ENCODE measurements at places on chromosomes 1 and 21. TPM values are rescaled to one million over a fixed set of nuclear protein-coding genes. Genes with fewer than 3 reads are reported as not detected.

- DNase-seq = no peak
Measured at GRCh38 chr1:195773931-195774330, 834.3 kb downstream of the KCNT2 start.

Gene SYT6
- 0.22 TPM for total RNA-seq

GRCh38 chr1:34163792-34164731 lies 968 bp downstream of the CSMD2 start:
- DNase-seq = no peak

Gene CGN
- total RNA-seq = 0.19 TPM

Gene TMEM201
- total RNA-seq = 19.0 TPM

Gene MAP10
- 2.3 TPM for total RNA-seq

DNA sequence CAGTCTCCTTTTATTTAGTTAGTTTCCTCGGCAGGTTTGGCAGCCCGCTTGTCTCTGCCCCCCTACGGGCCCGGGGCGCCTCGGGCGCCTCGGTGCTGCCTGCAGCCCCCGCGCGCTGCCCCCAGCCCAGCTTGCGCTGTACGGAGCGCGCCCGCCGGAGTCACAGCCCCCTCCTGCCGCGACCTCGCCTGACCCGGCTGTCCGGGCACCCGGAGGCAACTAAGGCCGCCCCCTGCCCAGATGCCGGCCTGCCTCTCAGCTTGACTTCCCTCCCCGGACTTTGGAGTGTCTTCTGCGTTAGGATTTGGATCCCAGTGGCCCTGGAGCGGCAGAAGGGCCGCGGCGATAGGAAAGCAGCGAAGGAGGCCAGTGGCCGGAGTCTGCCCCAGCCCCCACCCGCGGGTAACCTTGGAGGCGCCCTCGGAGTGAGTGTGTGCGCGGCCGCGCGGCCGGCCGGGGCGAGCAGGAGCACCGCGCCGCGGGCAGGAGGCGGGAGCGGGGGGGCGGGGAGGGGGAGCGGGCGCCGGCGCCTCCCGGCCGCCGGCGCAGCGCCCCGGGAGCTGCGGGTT lies 7.6 kb downstream of the CDKN2C start:
- DNase-seq = peak; percentile 85

DNA sequence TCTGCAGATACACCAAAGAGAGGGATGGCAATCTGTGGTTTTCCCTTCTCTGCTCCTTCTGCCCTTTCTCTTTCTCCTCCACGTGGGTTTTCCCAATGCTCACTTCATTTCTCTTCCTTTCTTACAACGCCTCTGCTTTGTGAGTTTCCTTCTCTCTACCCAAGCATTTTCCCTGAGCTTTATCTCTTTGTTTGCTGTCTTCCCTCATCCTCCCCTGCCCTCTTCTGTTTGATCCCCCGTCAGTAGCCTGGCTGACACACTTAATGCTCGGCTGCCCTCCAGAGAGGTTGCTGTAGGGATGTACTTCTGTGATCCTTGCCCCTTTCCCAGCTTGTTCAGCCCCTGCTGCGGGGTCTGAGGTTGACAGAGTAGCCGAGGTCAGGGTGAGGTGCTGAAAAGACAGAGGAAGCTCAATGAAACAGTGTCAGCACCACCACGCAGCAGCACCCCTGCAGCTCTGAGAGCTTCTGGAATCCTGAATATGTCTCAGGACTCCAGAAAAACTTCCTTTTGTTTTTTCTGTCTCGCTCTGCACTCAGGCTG lies 6.0 kb downstream of the EDARADD start:
- no peak for DNase-seq

GRCh38 chr1:41536361-41536802 lies 51.9 kb upstream of the EDN2 start:
- DNase-seq = peak; percentile 78

- no peak for DNase-seq
Measured at GRCh38 chr1:91731815-91732214, 154.1 kb downstream of the TGFBR3 start.

GRCh38 chr1:8742022-8742924 lies 75.2 kb downstream of the RERE start:
- DNase-seq = no peak

GRCh38 chr1:64493831-64494230 lies 23.9 kb downstream of the CACHD1 start:
- no peak for DNase-seq

Gene AVPR1B
- total RNA-seq = not detected

- peak; percentile 81 for DNase-seq
Measured at GRCh38 chr1:203440771-203441170, 34.8 kb upstream of the PRELP start.

Gene CLCA1
- not detected for total RNA-seq

Gene TADA1
- 11.0 TPM for total RNA-seq

- no peak for DNase-seq
Measured at GRCh38 chr1:110004583-110004982, 20.0 kb downstream of the AHCYL1 start.

- DNase-seq = no peak
Measured at GRCh38 chr1:20318971-20319370, 28.3 kb downstream of the VWA5B1 start.

DNA sequence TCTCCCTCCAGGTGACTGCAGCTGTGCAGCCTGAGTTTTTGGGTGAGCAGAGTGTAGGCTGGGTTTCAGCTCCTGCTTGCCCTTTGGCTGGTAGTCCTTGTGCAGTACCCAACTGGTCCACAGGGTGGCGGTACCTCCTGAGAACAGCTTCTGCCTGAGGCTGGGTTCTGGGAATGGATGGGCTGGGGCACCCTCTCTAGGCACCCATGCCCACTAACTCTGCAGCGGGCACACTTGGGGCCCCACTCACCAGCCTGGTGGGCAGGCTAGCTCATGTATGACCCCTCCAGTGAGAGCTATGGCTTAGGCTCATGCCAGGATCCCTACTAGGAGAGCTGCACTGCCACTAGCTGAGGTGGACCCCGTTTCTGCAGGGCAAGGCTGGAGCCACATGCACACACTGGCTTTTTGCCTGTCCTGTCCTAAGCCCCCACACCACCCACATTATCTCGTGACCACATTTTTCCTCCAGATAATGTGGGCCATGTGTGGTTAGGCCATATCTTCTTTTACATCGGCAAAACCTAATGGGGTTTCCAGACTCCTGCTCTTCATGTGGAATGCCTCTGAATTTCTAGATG lies 15.5 kb upstream of the GSTM4 start:
- DNase-seq = peak; percentile 92

DNA sequence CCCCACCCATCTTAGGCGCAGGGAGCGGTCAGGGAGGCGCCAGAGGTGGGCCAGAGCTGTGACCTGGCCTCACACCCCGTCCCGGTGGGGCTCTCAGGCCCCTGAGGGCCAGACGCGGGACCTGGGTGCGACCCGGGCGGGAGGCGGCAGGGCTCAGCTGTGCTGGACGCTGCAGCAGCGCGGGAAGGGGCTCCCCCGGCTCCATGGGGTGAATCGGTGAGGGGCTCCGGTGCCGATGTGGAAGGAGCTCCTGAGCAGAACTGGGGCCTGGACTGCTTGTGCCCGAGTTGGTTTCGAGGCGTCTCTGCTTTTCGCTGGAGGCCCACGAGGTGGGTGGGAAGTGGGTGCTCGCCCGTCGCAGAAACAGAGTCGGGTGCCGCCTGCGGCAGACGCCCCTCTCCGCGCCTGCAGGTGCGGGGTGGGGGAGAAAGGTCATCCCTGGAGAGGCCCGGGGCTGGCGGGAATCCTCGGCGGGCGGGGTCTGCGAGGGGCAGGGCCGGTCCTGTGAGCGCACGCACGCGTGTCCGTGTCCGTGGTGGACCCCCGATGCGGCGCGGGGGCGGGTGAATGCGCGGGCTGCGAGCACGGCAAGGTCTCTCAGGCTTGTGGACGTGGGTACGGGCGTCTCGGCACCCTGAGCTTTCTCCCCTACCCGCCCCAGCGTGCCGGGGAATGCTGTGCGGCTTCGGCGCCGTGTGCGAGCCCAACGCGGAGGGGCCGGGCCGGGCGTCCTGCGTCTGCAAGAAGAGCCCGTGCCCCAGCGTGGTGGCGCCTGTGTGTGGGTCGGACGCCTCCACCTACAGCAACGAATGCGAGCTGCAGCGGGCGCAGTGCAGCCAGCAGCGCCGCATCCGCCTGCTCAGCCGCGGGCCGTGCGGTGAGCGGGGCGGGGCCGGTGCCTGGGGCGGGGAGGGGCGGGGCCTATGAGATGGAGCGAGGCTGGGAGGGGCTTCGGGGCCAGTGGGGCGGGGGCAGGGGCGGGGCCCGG lies 20.4 kb downstream of the AGRN start:
- DNase-seq = no peak

Gene MLLT11
- total RNA-seq = 58.7 TPM

DNA sequence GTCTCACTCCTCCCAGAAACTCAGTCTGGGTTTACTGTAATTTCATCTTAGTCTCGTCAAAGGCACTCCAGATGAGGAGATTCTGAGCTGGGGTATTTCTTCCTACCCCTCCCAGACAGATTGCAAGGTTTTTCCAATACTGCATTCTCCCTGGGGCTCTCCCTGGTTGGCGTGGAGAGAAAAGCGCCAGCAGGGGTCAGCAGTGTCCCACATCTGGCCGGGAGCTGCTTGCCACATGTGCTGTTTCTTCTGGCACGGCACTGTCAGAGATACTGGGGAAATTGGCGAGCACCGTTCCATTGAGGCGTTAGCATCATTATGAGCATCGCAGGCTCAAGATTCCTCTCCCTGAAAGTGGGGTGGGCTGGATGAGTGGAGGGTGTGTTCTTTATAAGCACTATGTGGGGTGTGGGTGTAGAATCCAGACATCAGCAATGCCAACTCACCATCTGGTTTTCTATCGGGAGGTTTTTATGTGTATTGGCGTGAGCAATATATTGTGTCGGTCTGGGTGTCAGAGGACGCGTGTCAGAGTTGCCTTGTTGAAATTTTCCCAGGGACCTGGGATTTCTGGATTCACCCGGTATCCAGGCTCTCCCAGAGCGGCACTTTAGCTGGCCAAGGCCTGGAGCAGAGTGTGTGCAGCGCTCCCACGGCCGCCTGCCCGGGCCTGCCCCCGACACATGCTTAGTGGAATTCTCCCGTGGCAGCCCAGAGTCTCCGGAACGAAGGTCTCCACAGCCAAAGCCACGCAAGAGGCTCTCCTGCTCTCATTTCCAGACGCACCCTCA lies 8.0 kb upstream of the NAV1 start:
- peak; percentile 90 for DNase-seq

GRCh38 chr1:115166531-115167091 lies 77.3 kb upstream of the TSPAN2 start:
- no peak for DNase-seq

Data from cardiac septum (tissue), 1 donor.